Inflammatory macrophage (primary cell): ENCODE measurements at places on chromosomes 16 and 17.

- DNase-seq: peak; percentile 42
These were observed 102.6 kb downstream of the ZNF778 start for GRCh38 chr16:89319886-89320781.

GRCh38 chr17:16988749-16989229 is 16.9 kb upstream of the TNFRSF13B start:
- DNase-seq: peak; percentile 25

- no peak for DNase-seq
These were observed 20.9 kb downstream of the TNS4 start for GRCh38 chr17:40480501-40481003.

- DNase-seq: no peak
These were observed 62.0 kb downstream of the TTC19 start for GRCh38 chr17:16061631-16062030.

GRCh38 chr17:28716740-28717577 is 709 bp downstream of the RAB34 start:
- no peak for DNase-seq

GRCh38 chr17:4006745-4007211 is 42.5 kb upstream of the ATP2A3 start:
- no peak for DNase-seq

DNA sequence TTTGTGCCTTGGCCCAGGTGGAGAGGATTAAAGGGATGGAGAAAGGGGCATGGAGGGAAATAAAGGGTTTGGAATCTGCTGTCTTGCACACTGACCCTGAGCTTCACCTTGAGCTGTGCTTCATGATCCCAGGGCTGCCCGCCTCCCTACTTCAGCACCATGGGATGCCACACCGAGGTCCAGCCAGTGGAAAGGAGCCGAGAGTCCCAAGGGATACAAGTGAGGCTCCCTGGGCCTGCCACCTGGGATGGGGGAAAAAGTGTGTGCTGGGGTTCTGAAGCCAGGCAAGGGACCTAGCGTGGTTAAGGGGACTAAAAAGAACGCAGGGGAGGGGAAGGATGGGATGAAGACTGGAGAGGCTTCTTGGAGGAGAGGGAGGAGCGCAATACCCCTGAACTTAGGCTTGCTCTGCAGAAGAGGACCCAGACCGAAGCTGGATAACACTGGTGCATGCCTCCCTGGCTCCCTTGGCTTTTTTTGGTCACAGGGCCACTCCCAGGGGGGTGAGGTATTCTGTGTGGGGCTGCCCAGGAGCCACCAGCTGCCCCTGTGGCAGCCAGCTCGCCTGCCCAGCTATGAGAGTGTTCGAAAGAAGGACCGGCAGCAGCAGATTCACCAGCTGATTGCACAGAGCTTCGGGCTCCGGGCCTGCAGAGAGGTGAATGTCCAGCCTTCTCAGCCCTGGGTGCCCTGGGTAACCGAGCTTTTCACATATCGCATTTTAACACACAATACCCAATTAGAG is 7.2 kb downstream of the MRPL27 start:
- no peak for DNase-seq

- DNase-seq: no peak
These were observed 10.0 kb upstream of the MPRIP start for GRCh38 chr17:17032131-17032692.

- DNase-seq: no peak
These were observed 18.6 kb downstream of the ENGASE start for GRCh38 chr17:79093270-79093669.

GRCh38 chr16:83920894-83921491 is 22.1 kb downstream of the MLYCD start:
- DNase-seq: no peak

- peak; percentile 78 for DNase-seq
These were observed 8.2 kb downstream of the USP22 start for GRCh38 chr17:21034340-21035235.

- DNase-seq: no peak
These were observed 110.7 kb downstream of the HS3ST3A1 start for GRCh38 chr17:13490906-13491482.

DNA sequence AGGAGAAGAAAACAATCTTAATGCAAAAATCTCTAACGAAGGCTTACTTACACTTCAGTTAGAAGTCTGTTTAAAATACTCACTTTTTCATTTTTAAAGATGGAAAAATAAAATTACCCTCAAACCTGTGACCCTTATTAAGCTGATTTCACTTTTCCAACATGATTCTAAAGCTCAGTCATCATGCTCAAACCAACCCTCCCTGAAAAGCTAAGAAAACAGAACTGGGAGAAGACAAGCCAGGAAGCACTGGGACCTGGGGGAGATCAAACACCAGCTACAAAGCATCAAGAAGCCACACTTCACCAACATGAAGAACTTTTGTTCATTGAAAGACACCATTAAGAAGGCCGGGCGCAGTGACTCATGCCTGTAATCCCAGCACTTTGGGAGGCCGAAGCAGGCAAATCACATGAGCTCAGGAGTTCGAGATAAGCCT is 88.8 kb downstream of the LITAF start:
- peak; percentile 10 for DNase-seq
